ENCODE measurements at places on chromosomes 7 and 10.

- DNase-seq: no peak
Measured at GRCh38 chr10:67110286-67110685, 184.4 kb downstream of the LRRTM3 start.

DNA sequence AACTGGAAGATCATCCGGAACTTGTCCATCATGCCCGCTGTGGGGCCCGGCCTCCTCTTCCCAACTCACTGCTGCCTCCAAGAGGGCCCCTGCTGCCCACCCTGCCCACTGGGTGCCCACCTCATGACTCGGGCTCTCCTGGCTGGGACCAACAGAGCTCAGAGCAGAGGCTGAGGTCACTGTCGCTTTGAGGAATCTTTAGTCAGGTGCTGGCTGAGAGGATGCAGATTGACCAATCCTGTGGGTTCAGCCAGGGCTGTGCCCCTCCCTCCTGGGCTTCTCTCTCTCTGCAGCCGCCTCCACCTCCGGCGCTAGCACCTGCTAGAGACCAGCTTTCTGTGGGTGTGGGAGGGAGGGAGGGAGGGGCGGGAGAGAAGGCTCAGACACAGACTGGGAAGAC is at the start of gene CALHM1:
TSS of gene CALHM1 (minus strand) at position 181 of the 400 bp plus-strand sequence. CDS start at position 32, 149 bp downstream.
- no peak for DNase-seq

DNA sequence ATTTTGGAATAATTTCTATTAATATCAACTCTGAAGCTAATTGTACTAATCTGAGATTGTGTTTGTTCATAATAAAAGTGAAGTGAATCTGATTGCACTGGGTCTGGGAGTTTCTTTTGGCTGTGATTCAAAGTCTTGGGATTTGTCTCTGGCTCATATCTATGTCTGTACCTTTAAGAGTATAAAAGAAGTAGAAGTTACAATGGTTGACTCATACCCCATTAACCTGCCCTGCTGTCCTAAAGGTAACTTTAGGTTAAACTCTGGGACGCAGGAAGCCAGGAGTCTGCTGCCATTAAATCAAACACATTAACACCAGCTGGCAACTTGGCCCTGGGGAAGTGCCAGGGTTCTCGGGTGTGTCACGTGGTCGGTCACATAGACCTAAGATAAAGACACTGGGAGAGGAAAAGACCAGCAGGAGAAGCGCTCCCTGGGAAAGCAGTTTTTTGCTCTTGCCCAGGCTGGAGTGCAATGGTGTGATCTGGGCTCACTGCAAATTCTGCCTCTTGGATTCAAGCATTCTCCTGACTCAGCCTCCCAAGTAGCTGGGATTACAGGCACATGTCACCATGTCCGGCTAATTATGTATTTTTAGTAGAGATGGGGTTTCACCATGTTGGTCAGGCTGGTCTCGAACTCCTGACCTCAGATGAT is 17.8 kb downstream of the SCD start:
- DNase-seq: no peak

GRCh38 chr10:99945263-99945662 is 64.5 kb downstream of the DNMBP start:
- DNase-seq: peak; percentile 29

- no peak for DNase-seq
Measured at GRCh38 chr10:131703541-131703940, 197.3 kb upstream of the PPP2R2D start.

- no peak for DNase-seq
Measured at GRCh38 chr10:123642697-123643096, 23.5 kb upstream of the GPR26 start.
